ENCODE measurements at places on chromosomes 4 and X.

DNA sequence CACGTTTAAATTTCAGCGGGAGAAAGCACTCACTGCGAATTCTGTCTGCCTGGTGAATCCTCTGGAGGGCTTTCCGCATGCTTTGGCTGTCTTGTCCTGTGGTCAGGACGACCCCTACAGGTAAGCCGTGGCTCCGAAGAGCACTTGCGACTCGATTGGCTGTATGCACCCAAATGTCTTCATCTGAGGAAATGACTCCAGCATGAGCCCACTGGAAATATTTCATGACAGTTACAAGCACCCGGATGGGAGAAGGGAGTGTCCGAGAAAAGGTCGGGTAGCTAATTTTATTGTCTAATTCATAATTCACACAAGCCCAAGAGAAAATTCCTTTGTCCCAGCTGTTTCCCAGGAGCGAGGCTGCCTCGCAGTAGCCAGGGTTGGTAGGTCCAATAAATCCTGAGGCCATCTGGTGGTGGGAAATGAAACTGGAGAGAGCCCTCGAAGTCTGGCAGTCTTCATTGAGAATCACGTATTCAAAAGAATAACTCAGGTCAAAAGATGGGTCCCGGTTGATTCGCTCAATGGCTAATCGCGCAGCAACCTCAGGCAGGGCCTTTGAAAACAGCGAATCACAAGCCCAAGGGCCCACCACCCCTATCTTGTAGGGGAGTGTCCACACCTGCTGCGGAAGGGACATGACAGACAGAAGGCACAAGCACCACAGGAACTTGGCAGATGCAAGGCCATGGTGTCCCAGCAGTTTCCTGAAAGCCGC is 6.6 kb downstream of the GUCY2F start:
- no peak for DNase-seq

DNA sequence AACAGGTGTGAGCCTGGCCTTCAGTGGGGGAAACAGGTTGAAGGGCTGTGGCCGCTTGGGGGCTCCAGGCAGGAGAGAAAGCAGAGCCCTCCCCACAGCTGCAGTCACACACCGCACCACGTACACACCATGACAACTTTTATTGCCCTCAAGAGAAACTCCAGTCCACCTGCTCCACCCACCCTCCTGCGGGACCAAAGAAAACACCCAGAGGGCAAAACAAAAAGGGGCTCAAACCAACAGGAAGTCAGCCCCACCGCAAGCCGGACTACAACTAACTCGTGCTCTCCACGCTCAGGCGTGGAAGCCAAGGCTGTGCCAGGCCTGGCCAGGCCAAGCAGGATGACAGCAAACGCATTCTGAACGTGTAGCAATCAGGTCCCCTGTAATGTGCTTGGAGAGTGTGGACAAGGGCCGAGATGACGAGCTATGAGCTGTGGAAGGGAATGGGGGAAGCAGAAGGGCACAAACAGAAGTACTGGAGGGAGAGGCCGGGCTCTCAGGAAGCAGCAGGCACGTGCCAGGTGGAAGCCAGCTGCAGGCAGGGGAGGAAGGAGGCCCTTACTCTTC is 12.7 kb downstream of the SLC6A8 start:
- DNase-seq, result no peak

GRCh38 chr4:3268395-3269104 is 19.6 kb downstream of the MSANTD1 start:
- no peak for DNase-seq

DNA sequence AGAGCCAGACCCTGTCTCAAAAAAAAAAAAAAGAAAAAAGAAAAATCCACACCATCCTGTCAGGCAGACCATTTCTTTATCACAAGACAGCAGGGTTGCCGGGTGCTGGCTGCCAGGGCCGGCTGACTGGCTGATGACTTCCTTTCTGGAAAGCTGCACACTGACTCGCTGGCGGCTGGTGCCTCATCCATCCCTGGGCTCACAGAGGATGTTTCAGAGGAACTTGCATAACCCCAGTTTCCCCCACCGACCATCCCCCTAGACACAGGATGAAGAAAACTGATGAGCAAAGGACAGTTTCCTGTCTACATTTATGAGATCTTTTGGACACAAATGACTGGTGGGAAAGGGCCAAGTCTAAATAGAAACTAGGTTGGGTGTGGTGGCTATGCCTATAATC is 14.1 kb downstream of the HPSE start:
- DNase-seq, result no peak

- DNase-seq, result no peak
Measured at GRCh38 chr4:54025582-54025981, 38.8 kb downstream of the CHIC2 start.
